ENCODE measurements at places on chromosomes 13 and 19. TPM values are rescaled to one million over a fixed set of nuclear protein-coding genes. Genes with fewer than 3 reads are reported as not detected.

GRCh38 chr19:48403606-48404005, 10.1 kb downstream of the GRIN2D start:
- peaks cover 17% of the 10 kb centered on the region for H3K4me1 ChIP-seq
- H3K27me3 ChIP-seq, result peaks cover 16% of the 10 kb centered on the region
- no peaks in the 10 kb centered on the region for H3K36me3 ChIP-seq

GRCh38 chr13:105063676-105064075, 1471.8 kb downstream of the EFNB2 start:
- no peak for DNase-seq
- H3K36me3 ChIP-seq, result no peaks in the 10 kb centered on the region
- H3K27ac ChIP-seq, result no peak overlapping the region
- no peak overlapping the region for H3K4me3 ChIP-seq
- H3K4me1 ChIP-seq, result no peaks in the 10 kb centered on the region

GRCh38 chr19:40059624-40060023, 3.6 kb upstream of the ZNF780B start:
- H3K4me3 ChIP-seq, result no peak overlapping the region
- H3K27me3 ChIP-seq, result peaks cover 22% of the 10 kb centered on the region
- peaks cover 3% of the 10 kb centered on the region for H3K36me3 ChIP-seq
- H3K4me1 ChIP-seq, result peaks cover 20% of the 10 kb centered on the region
- no peak for DNase-seq

GRCh38 chr19:42276821-42277220, 7.8 kb downstream of the CIC start:
- peaks cover 43% of the 10 kb centered on the region for H3K4me1 ChIP-seq
- DNase-seq, result no peak
- H3K36me3 ChIP-seq, result peaks cover 17% of the 10 kb centered on the region
- H3K4me3 ChIP-seq, result no peak overlapping the region
- no peaks in the 10 kb centered on the region for H3K27me3 ChIP-seq
- H3K27ac ChIP-seq, result peak overlapping the region; percentile 48

DNA sequence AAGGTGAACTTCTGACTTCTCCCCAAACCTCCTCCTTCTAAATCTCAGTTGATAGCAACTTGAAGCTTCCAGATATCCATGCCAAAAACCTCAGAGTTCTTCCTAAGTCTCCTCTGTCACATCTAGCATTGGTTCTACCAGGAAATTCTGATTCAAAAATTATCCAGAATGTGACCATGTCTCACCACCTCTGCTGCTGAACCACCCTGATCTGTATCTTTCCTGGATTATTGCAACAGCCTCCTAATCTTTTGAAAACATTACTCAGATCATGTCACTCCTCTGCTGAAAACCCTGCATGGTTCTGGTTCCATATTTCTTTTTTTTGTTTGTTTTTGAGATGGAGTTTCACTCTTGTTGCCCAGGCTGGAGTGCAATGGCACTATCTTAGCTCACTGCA, 78.7 kb upstream of the TNFSF11 start:
- peak overlapping the region; percentile 11 for H3K27ac ChIP-seq
- peaks cover 4% of the 10 kb centered on the region for H3K36me3 ChIP-seq
- DNase-seq, result no peak
- H3K4me1 ChIP-seq, result peaks cover 18% of the 10 kb centered on the region

DNA sequence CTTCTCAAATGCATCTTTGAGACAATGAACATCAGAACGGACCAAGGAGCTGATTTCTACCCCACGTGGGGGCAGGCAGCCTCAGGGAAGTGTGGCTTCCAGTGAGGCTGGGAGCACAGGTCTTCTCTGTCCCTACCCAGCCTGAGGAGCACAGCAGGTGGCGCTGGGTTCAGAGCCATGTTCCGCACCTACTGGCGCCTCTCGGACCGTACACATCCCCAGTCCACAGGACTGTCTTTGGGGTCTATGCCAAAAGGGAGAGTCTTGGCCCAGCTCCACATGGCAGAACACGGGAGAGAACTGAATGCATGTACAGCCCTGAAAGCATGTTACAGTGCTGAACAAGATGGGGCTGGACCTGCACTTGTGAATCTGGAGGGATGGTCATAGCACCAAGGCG, 22.6 kb downstream of the SUGP1 start:
- no peaks in the 10 kb centered on the region for H3K27me3 ChIP-seq
- no peak for DNase-seq
- H3K27ac ChIP-seq, result no peak overlapping the region
- no peaks in the 10 kb centered on the region for H3K4me1 ChIP-seq
- no peak overlapping the region for H3K4me3 ChIP-seq

DNA sequence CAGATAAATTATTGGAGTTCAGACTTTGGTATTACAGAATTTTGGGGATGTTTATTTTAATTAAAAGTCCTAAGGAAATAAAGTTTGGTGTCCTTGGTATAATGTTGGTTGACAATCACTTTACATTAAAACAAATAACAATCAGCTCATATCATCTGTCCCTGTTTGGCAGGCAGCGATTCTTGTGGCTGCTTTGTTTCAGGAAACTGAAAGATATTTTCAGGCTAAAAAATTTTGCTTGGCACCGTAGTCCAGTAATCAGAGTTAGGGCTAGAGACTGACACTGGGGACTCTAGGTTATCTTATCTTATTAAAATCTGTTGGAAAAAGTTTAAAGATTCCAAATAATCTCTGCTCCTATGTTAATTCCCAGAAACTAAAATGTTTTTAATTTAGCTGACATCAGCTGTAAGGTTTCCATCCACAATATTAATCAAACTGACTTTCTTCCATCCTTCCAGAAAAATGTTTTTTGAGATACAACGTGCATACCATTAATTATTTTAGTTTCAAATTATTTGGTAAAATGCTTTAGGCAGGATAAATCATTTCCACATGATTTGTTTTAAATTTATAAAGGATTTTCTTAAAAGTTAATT, 97.6 kb downstream of the ZIC5 start:
- H3K27ac ChIP-seq, result no peak overlapping the region
- H3K36me3 ChIP-seq, result no peaks in the 10 kb centered on the region
- H3K4me3 ChIP-seq, result no peak overlapping the region
- peaks cover 1% of the 10 kb centered on the region for H3K4me1 ChIP-seq
- no peak for DNase-seq

GRCh38 chr13:28239374-28239773, 101.0 kb downstream of the PAN3 start:
- H3K27me3 ChIP-seq, result no peaks in the 10 kb centered on the region
- H3K36me3 ChIP-seq, result peaks cover 48% of the 10 kb centered on the region
- no peak overlapping the region for H3K4me3 ChIP-seq
- H3K27ac ChIP-seq, result no peak overlapping the region
- no peaks in the 10 kb centered on the region for H3K4me1 ChIP-seq
- DNase-seq, result no peak

GRCh38 chr19:11624069-11624463, 26.8 kb downstream of the ZNF627 start:
- peak overlapping the region; percentile 30 for H3K4me3 ChIP-seq
- peaks cover 26% of the 10 kb centered on the region for H3K36me3 ChIP-seq
- no peak for DNase-seq
- no peaks in the 10 kb centered on the region for H3K4me1 ChIP-seq
- H3K27me3 ChIP-seq, result peaks cover 25% of the 10 kb centered on the region
- no peak overlapping the region for H3K27ac ChIP-seq

- no peak overlapping the region for H3K27ac ChIP-seq
- no peak for DNase-seq
These were observed 1697.7 kb downstream of the EFNB2 start for GRCh38 chr13:104837756-104838155.

DNA sequence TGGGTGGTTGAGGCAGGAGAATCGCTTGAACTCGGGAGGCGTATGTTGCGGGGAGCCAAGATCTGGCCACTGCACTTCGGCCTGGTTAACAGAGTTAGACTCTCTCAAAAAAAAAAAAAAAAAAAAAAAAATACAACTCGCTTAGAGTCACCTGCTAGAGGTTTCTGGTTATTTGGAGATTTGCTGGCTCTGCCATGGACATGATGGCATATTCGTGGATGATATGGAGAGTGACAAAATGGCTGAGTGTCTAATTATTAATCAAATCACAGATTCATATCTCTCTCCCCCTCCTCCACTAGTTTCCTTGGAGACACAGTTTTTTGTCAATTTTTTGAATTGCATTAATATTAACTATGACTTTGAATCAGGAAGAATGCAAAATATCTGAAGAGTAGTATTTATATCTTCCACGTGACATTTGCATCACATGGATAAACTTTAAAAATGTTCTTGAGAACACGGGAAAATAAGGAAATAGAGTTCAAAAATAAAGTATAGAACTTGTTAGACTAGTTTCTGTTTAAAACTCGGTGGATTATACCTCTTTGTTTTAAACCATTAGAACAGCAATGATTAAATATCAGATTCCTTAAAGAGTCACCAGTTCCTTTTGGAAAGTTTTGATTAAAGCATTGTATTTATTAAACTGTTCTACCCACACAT, 47.8 kb downstream of the KLF5 start:
- no peak overlapping the region for H3K4me3 ChIP-seq
- no peak for DNase-seq
- H3K4me1 ChIP-seq, result peaks cover 2% of the 10 kb centered on the region
- H3K36me3 ChIP-seq, result no peaks in the 10 kb centered on the region
- H3K27me3 ChIP-seq, result peaks cover 2% of the 10 kb centered on the region

GRCh38 chr13:106570299-106570852, 2.4 kb upstream of the ARGLU1 start:
- no peak overlapping the region for H3K27ac ChIP-seq
- H3K27me3 ChIP-seq, result no peaks in the 10 kb centered on the region
- H3K4me3 ChIP-seq, result no peak overlapping the region
- H3K36me3 ChIP-seq, result peaks cover 13% of the 10 kb centered on the region

- no peaks in the 10 kb centered on the region for H3K36me3 ChIP-seq
- no peaks in the 10 kb centered on the region for H3K4me1 ChIP-seq
- no peak overlapping the region for H3K4me3 ChIP-seq
- DNase-seq, result no peak
- H3K27ac ChIP-seq, result no peak overlapping the region
- H3K27me3 ChIP-seq, result no peaks in the 10 kb centered on the region
These were observed 504.2 kb downstream of the GPC6 start for GRCh38 chr13:93730780-93731179.

DNA sequence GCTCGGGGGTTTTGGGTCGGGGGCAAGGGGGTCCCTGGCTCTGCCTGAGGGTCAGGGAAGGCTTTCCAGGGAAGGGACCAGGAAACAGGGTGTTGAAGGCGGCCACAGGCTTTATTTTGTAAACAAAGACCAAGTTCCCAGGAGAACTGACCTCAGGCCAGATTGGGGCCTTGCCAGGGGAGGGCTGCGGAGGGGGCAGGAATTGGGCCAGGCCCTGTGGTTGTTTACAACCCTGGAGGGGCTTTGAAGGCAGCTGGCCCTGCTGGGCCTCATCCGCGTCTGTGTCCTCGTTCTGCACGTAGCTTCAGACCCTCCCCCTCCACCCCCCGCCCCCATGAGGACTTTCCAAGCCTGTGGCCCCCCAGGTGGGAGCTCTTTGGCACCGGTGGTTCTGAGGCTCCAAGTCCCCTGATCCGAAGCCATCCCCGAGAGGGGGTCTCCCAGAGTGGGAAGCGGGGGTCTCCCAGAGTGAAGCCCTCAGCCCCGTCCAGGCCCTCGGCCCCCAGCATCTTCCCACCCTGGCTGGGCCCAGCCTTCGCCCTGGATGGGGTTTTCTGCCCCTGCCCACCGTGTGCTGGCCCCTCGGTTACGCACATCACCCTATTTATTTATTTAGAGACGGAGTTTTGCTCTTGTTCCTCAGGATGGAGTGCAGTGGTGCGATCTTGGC, 13.5 kb upstream of the BSG start:
- H3K4me1 ChIP-seq, result no peaks in the 10 kb centered on the region
- no peaks in the 10 kb centered on the region for H3K27me3 ChIP-seq
- no peak for DNase-seq
- H3K27ac ChIP-seq, result no peak overlapping the region
- no peak overlapping the region for H3K4me3 ChIP-seq

GRCh38 chr13:20977394-20977793, 74.8 kb upstream of the XPO4 start:
- no peak for DNase-seq
- H3K36me3 ChIP-seq, result no peaks in the 10 kb centered on the region
- no peaks in the 10 kb centered on the region for H3K27me3 ChIP-seq
- no peaks in the 10 kb centered on the region for H3K4me1 ChIP-seq

GRCh38 chr13:81738364-81738763, 1397.4 kb upstream of the SPRY2 start:
- H3K4me3 ChIP-seq, result no peak overlapping the region
- DNase-seq, result no peak
- H3K27me3 ChIP-seq, result no peaks in the 10 kb centered on the region
- no peaks in the 10 kb centered on the region for H3K36me3 ChIP-seq
- no peak overlapping the region for H3K27ac ChIP-seq

- no peak overlapping the region for H3K4me3 ChIP-seq
- H3K27ac ChIP-seq, result no peak overlapping the region
- H3K36me3 ChIP-seq, result no peaks in the 10 kb centered on the region
- H3K4me1 ChIP-seq, result peaks cover 5% of the 10 kb centered on the region
- DNase-seq, result no peak
These were observed 3.6 kb downstream of the CACNG7 start for GRCh38 chr19:53912653-53913052.

DNA sequence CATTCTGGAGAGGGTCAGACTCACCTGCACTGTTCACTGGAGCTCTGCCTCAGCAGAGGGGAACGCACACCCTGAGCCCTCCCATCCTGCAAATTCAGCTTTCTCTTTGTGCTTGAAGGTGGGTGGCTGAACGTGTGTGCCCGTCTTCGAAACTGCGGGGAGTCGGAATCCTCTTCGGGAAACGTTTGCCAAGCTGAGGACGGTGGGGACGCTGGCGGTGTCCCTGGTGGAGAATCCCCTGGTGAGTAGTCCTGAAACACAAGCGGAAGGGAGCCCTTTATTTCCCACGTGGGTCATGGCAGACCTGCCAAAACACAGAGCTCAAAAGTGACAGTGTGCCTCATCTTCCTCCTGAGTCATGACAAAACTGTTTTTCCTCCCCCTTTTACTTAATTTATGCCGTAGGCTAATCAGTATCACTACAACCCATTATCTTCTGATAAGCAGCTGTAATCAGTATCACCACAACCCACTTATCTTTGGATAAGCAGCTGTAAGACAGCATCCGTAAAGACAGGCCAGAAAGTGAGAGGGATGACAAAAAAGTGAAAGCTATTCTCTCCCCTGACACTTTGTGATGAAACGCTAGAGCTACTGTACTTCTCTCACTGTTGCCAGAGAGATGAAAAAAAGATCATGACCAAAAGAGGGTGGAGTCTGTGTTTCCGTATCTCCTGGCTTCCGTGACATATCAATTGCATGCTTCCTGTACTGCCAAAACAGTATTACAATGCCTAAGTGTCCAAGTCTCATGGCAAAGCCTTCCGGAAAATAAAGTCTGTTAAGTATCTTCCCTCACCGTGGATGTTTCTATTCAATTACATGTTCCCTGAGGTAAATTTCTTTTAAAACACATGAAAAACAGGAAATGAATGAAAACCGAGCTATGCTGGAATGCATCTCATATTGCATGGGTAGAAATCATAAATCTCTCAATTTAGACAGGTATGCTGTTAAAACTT, 155.5 kb downstream of the TBC1D4 start:
- H3K36me3 ChIP-seq, result peaks cover 4% of the 10 kb centered on the region
- H3K27ac ChIP-seq, result peak overlapping the region; percentile 98
- no peaks in the 10 kb centered on the region for H3K27me3 ChIP-seq
- peaks cover 34% of the 10 kb centered on the region for H3K4me1 ChIP-seq

The KLC3 gene
- not detected for total RNA-seq

The FLT3 gene
- not detected for total RNA-seq

The PTGIR gene
- total RNA-seq, result 8.5 TPM

The GADD45B gene
- total RNA-seq, result 85.4 TPM

The C19orf18 gene
- 0.79 TPM for total RNA-seq

The KANK2 gene
- total RNA-seq, result 5.3 TPM

The LIM2 gene
- total RNA-seq, result not detected

The AP1M2 gene
- not detected for total RNA-seq

The CATSPERD gene
- total RNA-seq, result not detected

The CCDC70 gene
- total RNA-seq, result not detected

The LGI4 gene
- 0.44 TPM for total RNA-seq

The MUC16 gene
- 0.03 TPM for total RNA-seq

The ZNF723 gene
- total RNA-seq, result not detected

The NRTN gene
- total RNA-seq, result 0.36 TPM

The TNFSF13B gene
- total RNA-seq, result 11.8 TPM

Data from activated naive CD8-positive, alpha-beta T cell treated with anti-CD3 and anti-CD28 coated beads, Interleukin-2, amount 10 ng/mL, durations not matched to agents 7 days and 5 days (primary cell).